PC-3 (cell line): ENCODE measurements at places on chromosomes 16 and 17. TPM values are rescaled to one million over a fixed set of nuclear protein-coding genes. Genes with fewer than 3 reads are reported as not detected.

Gene ST6GALNAC1
- 2.6 and 4.1 TPM in 2 replicates for total RNA-seq

Gene CDK3
- 4.3 and 8.5 TPM in 2 replicates for total RNA-seq

Gene SLFN12L
- not detected in 2 replicates for total RNA-seq

Gene MVD
- total RNA-seq, result 38.3 and 48.9 TPM in 2 replicates

Gene GCGR
- 0.11 TPM in 1 of 2 replicates, not detected in the other for total RNA-seq

Gene OR1A1
- not detected in 2 replicates for total RNA-seq

Gene GDPD1
- 1.2 and 1.5 TPM in 2 replicates for total RNA-seq
